Left cardiac atrium (tissue), 4 donors: ENCODE measurements at places on chromosomes 7 and 10. TPM values are rescaled to one million over a fixed set of nuclear protein-coding genes. Genes with fewer than 3 reads are reported as not detected.

TSPAN12 gene
- total RNA-seq: 50.5 TPM

GRID1 gene
- total RNA-seq: 0.59 TPM

HOGA1 gene
- 13.2 TPM for total RNA-seq

- no peak for DNase-seq
These were observed 4.0 kb upstream of the BRAF start for GRCh38 chr7:140928491-140929309.

DNA sequence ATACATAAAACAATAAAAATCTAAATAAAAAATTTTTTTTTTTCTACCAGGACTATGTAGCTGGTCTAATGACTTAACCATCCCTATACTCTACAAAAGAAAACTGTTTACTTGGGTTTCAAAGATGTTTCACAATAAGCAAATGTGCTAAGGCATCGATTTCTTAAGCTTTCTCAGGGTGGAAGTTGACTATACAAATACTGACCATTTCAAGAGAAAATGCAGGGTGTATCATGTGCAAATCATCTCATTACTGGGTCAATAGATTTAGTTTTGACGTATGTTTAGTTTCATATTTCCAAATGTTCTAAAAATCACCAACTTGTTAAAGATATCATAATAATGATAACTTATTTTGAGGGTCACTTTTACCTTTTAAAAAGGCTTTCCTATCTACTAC lies 7.5 kb downstream of the NRP1 start:
- no peak for DNase-seq

DNA sequence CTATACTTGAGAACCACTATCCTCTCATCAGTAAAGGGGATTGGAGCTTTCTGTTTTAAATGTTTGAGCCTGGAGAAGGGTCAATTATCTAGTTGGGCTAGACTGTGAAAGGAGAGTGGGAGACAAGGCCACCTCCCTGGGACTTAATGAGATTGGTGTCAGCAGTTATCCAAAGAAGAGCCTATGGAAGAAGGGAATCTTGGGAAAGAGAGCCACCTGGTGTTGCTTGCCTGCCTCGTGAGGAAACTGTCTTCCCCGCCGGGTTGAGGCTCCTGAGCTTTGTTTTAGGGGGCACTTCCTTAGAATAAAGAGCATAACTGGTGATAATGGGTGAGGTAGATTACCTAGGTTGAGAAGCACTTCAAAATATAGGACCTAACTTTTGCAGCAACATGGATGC lies 32.0 kb upstream of the ABCB4 start:
- DNase-seq: no peak
